Erythroblast (primary cell): ENCODE measurements at places on chromosomes 13 and 19.

DNA sequence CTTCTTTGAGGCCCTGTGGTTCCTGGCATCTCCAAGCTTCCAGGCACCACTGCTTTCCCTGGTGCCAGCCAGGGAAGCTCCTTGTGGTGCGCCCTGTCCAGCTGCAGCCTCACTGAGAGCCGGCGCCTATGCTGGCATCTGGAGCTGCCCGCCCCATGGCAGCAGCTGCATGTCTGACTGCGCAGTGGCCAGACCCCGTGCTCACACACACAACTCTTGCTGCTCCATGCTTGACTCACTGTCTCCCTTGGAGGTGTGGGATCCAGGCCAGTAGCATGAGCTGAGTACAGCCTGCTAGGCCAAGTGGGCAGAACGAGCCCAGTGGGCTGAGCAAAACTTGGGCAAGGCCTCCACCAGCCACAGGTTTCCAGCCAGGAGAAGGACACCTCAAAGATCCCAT, 11.5 kb upstream of the SUPT20H start:
- no peak for DNase-seq

- DNase-seq, result no peak
Measured at GRCh38 chr13:39781381-39781780, 125.9 kb downstream of the COG6 start.

GRCh38 chr13:111042661-111043226, 72.4 kb upstream of the ARHGEF7 start:
- DNase-seq, result no peak

- DNase-seq, result no peak
Measured at GRCh38 chr13:98233127-98233526, 56.1 kb upstream of the RNF113B start.

DNA sequence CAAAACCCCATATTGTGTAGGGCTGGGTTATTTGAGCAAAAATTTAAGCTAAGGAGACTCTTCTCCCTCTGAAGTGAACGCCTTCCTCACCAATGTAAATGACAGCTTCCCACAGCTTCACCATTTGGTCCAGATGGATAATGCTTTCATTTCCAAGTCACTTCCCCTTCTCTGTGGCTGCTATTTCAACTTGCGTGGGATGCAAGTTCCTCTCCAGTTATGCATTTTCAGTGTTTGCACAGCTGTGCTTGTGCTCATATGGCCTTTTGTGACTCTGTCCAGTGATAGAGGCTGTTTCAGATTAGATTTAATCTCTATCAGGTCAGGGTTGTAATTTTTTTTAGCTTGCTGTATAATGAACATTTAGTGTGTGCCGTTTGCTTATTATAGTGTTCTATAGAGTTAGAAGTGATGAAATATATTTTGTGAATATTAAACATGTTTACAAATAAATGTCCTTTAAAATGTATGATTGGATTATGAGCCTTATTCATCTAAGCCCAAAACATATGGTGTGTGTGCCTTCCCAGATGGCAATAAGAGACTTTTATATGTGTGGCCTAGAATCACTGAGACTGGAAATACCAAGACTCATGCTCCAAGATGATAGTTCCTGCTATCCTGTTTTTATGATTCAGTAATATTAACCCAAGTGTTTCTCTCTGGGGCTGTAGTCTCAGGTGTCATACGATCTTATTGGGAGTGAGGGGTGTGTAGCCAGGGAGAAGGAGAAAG, 86.6 kb downstream of the TNFRSF19 start:
- peak; percentile 32 for DNase-seq

GRCh38 chr19:18504886-18505610, 16.8 kb downstream of the ELL start:
- DNase-seq, result no peak

- DNase-seq, result no peak
Measured at GRCh38 chr13:73146707-73147106, 87.9 kb downstream of the KLF5 start.

DNA sequence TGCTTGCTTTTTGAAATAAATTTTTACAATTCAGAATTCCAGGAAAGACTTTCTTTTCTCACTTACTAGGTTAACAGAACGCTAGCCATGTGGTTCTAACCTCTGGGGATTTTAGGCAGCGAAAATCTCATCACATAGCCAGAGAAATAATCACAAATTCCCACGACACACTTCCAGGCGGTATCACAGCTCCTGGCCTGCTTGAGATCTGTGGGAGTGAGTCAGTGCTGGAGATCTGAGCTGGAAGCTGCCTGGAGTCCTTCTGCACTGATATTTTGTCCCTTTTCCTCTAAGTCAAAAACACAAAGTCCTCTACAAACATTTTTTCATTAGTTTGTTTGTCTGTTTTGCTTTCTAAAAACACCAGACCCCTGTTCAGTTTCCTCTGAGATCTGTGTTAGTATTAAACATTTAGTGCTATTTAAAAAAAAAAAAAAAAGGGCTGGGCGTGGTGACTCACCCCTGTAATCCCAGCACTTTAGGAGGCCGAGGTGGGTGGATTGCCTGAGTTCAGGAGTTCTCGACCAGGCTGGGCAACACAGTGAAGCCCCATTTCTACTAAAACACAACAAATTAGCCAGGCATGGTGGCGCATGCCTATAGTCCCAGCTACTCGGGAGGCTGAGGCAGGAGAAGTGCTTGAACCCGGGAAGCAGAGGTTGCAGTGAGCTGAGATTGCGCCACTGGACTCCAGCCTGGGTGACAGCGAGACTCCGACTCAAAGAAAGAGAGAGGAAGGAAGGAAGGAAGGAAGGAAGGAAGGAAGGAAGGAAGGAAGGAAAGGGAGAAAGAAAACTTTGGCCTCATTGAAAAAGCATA, 12.2 kb upstream of the UBE2L5 start:
- no peak for DNase-seq

- DNase-seq, result no peak
Measured at GRCh38 chr19:46887240-46887782, 26.5 kb downstream of the ARHGAP35 start.

GRCh38 chr13:89565476-89566100, 1781.9 kb upstream of the MIR17HG start:
- DNase-seq, result no peak

DNA sequence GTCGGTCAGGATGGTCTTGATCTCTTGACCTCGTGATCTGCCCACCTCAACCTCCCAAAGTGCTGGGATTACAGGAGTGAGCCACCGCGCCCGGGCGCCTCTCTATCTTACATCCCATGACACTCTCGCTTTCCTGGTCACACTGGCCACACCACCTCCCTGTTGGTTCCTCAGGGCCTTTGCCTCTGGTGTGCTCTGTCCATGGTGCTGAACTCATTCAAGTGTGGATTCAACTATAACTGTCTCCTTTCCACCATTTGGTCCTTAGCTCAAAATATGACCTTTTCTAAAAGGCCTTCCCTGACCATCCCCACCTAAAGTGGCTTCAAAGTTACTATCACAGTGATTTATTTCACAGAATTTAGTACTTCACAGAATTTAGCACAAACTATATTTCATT, 3.7 kb upstream of the SMIM17 start:
- peak; percentile 36 for DNase-seq

DNA sequence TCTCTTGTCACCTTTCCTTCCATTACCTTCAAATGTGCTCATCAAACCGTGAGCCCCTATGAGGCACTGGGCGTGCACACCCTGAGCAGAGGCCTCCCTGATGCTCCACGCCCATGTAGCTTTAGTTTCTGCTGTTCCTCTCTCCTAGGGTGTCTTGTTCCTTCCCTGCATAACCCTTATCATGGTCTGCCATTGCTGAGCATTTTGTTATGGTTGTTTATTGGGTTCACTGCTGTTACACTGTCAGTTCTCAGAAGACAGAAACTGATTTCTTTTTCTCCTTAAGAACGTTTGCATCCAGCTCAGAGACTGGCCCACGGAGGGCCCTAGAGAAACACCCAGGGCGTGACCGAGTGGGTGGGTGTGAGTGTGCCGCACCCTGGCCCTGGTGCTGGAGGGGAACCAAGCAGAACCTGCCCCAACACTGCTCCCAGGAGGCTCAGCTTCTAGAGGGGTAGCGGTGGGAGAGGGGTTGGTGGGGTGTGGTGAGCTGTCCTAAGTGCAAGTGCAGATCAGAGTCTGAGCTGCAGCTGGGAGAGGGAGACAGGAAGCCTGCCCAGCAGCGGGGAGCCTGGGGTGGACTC, 61.4 kb upstream of the URI1 start:
- DNase-seq, result no peak

GRCh38 chr19:16595097-16595496, 22.9 kb upstream of the SLC35E1 start:
- DNase-seq, result no peak

GRCh38 chr13:50529154-50529882, 314.2 kb downstream of the DLEU7 start:
- peak; percentile 67 for DNase-seq

- DNase-seq, result no peak
Measured at GRCh38 chr13:81203783-81204182, 862.9 kb upstream of the SPRY2 start.

GRCh38 chr13:21594715-21595545, 9.0 kb downstream of the MICU2 start:
- DNase-seq, result no peak

GRCh38 chr19:48175578-48175977, 5.1 kb downstream of the ZSWIM9 start:
- DNase-seq, result no peak

GRCh38 chr13:75480671-75481175, 1.2 kb downstream of the TBC1D4 start:
- peak; percentile 72 for DNase-seq

- DNase-seq, result no peak
Measured at GRCh38 chr13:105552078-105552477, 983.4 kb downstream of the EFNB2 start.

DNA sequence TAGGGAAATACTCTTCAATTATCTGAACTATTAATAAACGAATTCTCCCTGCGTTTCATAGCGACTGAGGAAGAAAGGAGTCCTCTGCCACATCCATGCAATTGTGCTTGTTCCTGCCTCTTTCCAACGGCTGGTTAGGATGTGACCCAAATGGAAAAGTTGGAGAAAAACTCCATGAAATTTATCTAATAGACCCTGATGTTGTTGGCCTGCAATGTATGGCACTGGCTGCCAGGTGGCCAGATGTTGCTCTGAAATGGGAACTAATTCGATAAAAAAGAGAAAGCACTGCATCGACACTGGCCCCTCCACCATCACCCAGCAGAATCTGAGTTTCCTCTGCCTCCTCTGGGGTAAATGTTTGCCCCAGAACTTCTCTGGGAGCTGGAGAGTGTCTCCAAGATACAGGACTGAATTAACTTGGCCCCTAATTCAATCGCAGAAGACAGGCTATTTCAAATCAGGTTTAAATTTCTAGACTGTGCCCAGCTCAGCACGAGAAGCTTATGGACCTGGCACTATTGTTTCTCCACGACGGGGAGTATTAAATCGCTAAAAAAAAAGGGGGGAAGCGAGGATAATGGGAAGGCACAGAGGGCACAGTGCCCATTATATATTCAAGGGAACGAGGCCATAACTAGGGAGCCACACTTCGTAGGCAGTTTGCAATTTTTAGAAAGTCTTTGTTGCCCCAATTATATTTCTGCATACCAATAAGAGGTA, 103.9 kb downstream of the ZIC5 start:
- no peak for DNase-seq

DNA sequence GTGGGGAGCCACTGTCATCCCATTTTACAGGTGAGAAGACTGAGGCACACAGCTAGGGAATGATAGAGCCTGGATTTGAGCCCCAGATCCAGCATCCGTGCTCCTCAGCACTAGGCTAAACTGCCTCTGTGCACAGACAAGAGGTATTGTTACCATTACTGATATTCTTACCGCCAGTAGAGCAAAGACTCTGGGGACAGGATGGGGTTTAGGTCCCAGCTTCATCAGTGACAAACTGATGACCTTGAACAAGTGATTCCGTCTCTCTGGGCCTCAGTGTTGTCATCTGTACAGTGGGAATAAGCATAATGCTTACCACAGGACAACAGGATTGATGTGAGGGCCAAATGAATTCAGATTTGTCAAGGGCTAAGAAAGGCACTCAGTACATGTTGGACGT, 16.5 kb downstream of the AXL start:
- DNase-seq, result no peak

- DNase-seq, result no peak
Measured at GRCh38 chr19:1089126-1089771, 5.9 kb downstream of the POLR2E start.

DNA sequence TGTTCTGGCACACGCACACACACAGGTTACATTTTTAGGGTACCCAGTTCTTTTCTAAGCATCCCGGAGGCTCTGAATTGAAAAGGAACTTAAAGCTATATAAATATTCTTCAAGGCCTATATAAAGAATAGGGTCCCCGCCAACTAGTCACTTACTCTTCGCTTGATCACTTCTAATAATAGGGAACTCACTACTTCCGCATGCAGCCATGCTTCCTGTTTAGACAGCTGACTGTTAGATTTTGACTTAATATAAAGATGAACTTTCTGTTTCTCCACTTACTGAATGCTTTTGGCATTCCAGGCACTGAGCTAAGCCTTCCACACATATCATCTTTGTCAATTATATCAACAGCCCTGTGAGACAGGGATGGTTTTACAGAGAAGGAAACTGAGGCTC, 259.6 kb downstream of the TSHZ3 start:
- DNase-seq, result no peak

DNA sequence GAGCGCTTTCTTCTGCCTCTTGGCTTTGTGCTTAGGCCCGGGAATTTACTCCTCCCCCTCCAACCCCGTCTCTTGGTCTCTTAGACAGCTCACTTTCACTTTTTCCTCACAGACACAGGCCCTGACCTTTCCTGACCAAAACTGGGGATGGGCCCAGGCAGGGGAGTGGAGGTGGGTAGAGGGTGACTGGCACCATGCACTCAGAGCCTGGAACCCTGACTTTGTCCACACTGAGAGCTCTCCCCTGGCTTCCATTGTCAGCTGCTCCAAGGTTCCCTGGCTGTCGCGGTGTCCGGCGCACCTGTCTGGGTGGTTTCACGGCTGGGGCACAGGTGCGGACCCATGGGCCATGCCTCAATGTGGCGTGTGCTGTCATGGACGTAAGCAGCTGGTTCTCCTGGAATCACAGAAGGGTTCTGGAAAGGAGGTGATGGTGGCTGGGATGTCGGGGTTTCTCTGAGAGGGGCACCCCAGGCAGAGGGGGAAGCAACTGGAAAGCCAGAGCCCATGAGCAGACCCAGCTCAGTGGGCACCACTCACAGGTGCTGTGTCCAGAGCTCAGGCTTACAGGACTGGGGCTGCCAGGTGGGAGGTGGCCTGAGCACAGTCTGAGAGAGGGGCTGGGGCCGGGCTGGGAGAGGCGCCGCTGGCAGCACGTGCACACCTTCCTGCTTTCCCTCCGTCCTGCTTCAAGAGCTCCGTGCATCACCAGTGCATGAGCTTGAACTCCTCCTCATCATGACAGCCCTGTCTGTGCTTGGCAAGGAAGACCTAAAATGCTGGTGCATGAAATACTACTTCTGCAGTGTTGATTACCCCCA, 28.0 kb upstream of the C1QTNF9 start:
- no peak for DNase-seq
